ENCODE measurements at places on chromosomes 6 and 20. TPM values are rescaled to one million over a fixed set of nuclear protein-coding genes. Genes with fewer than 3 reads are reported as not detected.

GRCh38 chr6:116221067-116221466 lies 32.8 kb downstream of the TSPYL4 start:
- no peak for DNase-seq

DNA sequence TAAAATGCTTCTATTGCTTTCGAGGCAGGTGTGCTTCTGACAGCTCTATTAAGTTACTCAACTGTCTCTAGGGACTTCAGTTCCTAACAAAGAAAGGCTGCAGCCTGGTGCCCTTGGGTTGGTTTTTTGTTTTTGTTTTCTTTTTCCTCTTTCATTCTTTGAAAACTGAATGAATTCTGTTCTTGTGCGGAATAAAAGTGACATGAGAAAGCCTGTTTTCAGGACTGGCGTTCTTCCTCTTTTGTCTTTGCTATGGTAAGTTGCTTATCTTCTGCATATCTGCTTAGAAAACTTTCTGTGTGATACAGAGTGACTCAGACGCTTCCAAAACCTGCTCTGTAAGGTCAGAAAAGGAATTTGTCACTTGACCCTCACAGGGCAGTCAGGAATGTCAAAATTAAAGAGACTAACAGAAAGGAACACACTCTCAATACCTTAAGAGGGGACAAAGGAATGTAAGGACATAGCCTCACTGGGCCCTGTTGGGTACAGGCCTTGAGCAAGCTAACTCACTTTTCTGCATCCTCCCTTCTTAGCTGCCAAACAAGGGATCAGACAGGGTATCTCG lies 56.2 kb upstream of the NHSL1 start:
- no peak for DNase-seq

- no peak for DNase-seq
These were observed 91.7 kb downstream of the NCR2 start for GRCh38 chr6:41426888-41427641.

- no peak for DNase-seq
These were observed 51.5 kb upstream of the MTHFD1L start for GRCh38 chr6:150813993-150814359.

DNA sequence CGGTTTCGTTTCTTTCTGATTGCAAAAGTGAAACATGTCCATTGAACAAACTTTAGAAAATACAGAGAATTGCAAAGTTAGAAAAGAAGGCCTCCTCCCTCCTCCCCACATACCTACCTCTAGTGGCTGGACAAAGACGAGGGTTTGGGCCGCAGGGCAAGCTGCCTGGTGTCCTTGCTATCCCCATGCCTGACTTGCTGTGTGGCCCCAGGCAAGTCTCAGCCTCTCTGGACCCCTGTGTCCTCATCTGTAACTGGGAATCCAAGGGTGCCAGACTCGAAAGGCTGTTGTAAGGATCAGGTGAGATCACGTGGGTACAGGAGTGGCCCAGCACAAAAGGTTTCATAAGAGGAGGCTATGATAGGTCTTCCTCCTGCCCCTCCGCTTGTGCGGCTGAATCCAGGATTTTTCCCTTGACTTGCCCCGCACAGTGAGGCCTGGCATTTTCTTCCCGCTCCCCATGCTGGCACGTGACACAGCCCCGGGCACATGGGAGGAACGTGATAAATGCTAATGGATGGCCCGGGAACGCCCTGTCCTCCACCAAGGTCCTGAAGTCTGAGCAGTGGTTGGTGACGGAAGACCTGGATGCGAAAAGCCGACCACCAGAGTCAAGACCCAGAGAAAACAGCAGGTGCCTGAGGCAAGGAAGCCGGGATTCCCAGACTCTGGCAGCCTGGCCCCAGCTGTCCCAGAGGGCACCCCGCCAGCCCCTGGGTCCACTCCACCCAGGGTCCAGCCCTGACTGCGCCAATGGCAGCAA lies 55.8 kb downstream of the UBE2V1 start:
- DNase-seq, result no peak

DNA sequence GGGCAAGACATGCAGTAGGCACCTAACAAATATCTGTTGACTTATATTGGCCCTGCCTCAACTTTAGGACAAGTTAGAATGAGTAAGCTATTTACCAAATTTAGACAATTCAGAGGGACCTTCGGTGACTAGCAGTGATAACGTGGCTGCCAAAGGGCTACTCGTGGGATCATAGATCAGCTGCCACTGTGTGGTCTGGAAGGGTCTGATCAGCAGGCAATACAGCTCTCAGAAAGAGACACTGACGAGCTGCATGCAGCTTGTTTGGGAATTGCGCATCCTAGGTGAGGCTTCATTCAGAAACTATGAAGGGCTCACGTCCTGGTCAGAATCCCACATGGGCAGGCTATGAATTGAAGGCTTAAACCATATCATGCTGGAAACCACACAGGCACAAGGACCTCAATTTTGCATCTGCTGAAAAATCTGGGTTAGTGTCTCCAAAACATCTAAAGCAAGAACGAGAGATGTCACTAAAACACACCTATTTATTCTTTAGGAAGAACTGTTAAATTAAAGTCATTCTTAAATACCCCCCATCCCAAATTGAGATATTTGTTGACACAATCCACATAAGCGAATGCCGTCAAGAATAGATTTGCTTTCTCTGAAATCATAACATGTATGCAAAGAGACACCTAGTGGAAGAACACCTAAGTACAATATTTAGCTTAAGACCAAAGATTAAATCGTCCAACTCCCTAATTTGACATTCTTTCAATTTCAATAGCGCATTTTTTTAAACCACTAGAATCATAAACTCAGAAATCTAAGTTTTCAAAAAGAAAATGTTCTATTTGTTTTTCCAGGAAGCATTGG lies 79.6 kb downstream of the IPCEF1 start:
- no peak for DNase-seq

- peak; percentile 57 for DNase-seq
These were observed 254.3 kb upstream of the FOXQ1 start for GRCh38 chr6:1057490-1058135.

DNA sequence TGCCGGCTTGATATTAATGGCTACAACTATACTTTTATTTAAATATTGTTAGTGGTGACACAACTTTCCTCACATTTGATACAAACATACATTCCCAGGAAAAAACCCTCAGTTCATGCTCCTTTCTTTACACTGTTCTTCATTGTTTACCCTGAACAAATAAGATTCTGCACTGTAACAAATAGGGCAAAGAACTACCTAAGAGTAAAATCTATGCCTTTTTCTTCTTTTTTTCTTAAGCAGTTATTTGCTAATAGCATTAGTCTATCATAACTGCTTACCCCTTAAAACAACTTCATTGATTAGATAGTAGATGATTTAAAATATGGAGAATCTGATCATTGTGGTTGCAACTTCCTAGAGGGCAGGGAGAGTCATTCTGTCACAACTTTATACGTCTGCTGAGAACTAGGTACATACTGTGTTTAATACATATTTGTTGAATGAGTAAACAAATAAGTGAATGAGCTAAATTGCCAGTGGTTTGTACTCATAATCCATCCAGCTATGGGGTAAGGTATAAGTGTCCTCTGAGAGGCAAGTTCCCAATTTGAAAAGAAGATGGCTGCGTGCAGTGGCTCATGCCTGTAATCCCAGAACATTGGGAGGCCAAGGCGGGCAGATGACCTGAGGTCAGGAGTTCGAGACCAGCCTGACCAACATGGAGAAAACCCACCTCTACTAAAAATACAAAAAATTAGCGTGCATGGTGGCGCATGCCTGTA lies 161.0 kb downstream of the CDK19 start:
- no peak for DNase-seq

GRCh38 chr6:44064089-44064947 lies 62.9 kb downstream of the MRPL14 start:
- DNase-seq, result peak; percentile 69

SLA2 gene
- total RNA-seq, result 0.23 TPM

PKIB gene
- total RNA-seq, result 10.4 TPM

TMEM244 gene
- total RNA-seq, result not detected

DYNLT2 gene
- total RNA-seq, result 0.59 TPM

PDYN gene
- total RNA-seq, result not detected
